ENCODE measurements at places on chromosomes 4 and X. TPM values are rescaled to one million over a fixed set of nuclear protein-coding genes. Genes with fewer than 3 reads are reported as not detected.

DNA sequence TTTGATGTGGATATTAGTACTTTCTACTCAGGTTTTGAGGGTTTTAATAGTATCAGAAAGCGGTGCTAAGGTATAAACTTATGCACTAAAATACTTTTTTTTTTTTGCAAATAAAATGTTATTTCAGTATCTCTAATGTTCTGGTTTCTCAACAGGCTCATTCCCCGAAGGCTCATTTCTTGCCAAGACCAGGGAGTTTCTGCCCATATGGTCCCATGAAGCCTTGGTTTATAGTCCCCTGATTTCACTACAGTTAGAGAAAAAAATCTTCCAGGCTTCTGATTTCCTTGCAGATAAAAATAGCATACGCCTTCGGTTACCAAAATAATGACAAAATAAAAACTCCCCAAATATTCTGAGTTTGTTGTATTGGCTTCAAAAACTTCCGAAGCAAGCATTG, 814.2 kb upstream of the PABPC4L start:
- no peak for DNase-seq

- DNase-seq: no peak
Measured at GRCh38 chrX:20596856-20597255, 330.1 kb upstream of the RPS6KA3 start.

- DNase-seq: no peak
Measured at GRCh38 chr4:154425514-154425913, 66.1 kb downstream of the DCHS2 start.

DNA sequence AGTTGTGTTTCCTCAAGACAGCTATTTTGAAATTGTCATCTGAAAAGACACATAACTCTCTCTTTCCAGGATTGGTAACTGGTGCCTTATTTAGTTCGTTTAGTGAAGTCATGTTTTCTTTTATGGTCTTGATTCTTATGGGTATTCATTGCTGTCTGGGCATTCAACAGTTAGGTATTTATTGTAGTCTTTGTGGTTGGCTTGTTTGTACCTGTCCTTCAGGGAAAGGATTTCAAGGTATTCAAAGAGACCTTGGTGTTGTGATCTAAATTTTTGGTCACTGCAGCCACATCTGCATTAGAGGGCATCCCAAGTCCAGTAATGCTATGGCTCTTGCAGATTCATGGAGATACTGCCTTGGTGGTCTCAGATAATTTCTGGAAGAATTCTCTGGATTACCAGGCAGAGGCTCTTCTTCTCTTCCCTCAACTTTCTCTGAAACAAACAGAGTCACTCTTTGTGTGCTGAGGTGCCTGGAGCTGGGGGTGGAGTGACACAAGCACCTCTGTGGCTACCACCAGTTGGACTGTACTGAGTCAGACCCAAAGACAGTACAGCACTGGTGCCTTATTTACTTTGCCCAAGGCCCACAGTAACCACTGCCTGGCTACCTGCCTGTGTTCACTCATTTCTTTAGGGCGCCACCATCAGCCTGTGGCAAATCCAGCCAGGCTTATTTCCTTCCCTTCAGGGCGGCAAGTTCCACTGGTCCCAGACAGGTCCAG, 620.4 kb downstream of the KCNIP4 start:
- no peak for DNase-seq

GRCh38 chr4:173121076-173121561, 47.5 kb upstream of the GALNT7 start:
- DNase-seq: no peak

GRCh38 chrX:125786316-125786715, 379.8 kb downstream of the DCAF12L2 start:
- no peak for DNase-seq

The CDX4 gene
- total RNA-seq: not detected

GRCh38 chrX:14352511-14352910, 176.8 kb upstream of the GLRA2 start:
- no peak for DNase-seq

DNA sequence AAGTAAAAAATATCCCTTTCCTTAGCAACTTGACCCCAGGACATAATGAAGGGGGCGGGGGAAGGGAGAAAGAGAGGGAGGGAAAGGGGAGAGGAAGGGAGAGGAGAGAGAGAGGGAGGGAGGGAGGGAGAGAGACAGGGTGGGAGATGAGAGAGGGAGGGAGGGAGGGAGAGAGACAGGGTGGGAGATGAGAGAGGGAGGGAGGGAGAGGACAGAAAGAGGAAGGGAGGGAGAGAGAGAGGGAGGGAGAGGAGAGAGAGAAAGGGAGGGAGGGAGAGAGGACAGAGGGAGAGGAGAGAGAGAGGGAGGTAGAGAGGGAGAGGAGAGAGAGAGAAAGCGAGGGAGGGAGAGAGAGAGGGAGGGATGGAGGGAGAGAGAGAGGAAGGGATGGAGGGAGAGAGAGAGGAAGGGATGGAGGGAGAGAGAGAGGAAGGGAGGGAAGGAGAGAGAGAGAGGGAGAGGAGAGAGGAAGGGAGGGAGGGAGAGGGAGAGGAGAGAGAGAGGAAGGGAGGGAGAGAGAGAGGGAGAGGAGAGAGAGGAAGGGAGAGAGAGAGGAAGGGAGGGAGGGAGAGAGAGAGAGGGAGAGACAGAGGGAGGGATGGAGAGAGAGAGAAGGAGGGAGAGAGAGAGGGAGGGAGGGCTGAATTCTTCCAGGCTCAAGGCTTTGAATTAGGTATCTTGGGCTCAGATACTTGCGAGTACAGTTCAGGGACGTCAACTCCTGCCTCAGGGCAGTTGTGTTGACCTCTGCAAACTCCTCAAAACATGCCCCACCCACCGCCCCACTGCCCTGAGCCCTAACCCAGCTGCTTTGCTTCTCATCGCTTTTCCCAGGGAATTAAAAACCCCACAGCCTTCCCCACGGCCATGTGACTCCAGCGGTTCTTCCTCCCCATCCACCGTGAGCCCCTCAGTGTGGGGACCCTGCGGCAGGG, 40.0 kb upstream of the ADRA2C start:
- DNase-seq: no peak

The GLRA3 gene
- not detected for total RNA-seq
